ENCODE measurements at places on chromosomes 16 and 17. TPM values are rescaled to one million over a fixed set of nuclear protein-coding genes. Genes with fewer than 3 reads are reported as not detected.
A peak's percentile ranks its signal among the peaks of the same experiment; 100 is the strongest.

The ASGR1 gene
- total RNA-seq = not detected

GRCh38 chr16:19284207-19284606 lies 1.3 kb upstream of the CLEC19A start:
- DNase-seq = no peak

DNA sequence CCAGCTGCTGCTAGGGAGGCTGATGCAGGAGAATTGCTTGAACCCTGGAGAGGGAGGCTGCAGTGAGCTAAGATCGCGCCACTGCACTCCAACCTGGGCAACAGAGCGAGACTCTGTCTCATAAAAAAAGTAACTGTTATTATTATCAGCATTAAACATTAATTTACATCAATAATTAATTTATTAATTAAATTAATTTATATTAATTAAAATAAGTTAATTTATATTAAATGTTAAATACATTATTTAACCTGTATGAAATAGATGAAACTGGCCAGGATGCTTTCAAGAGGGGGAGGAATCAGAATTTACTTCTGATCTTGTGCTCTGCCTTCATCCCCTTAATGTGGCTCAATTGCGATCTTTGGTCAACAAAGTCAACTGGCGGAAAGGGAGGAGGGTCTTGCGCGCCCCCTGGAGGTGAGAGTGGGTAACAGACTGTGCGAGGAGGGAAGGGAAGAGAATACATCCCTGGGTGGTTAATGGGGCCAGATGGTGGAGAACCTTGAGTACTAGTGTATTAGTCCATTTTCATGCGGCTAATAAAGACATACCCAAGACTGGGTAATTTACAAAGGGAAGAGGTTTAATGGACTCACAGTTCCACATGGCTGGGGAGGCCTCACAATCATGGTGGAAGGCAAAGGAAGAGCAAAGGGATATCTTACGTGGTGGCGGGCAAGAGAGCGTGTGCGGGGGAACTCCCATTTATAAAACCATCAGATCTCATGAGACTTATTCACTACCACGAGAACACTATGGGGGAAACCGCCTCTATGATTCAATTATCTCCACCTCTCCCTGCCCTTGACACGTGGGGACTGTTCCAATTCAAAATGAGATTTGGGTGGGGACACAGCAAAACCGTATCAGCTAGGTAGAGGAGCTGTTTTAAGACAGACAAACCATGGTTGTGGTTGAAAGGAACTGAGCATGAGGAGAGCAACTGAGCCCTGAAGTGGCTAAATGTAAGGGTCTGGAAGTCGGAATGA lies 15.7 kb upstream of the CPPED1 start:
- DNase-seq = peak; percentile 64

DNA sequence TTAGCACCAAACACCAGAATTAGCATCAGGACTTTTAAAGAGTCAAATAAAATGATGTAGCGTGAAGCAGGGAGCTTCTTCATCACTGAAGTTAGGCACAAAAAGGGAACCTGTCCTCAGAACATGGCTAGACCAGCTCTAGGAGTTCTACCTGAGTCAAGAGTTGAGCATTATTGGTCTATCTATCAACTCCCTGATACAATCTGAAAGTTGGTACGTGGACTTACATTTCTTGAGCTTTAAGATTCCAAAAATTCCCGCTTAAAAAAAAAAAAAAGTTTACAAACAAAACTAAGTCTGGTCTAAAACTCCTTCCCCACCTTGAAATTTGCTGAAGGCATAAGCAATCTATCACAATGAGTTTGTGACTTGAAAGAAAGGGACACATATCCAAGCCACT lies 12.3 kb downstream of the TLE7 start:
- no peak for DNase-seq

- DNase-seq = no peak
These were observed 44.8 kb upstream of the PMFBP1 start for GRCh38 chr16:72216767-72217166.

The KIFC3 gene
- total RNA-seq = 0.27 TPM

All from activated B cell treated with CpG ODN at 0.5 μM for 24 hours (primary cell).